ENCODE measurements at places on chromosomes 5 and 9. TPM values are rescaled to one million over a fixed set of nuclear protein-coding genes. Genes with fewer than 3 reads are reported as not detected.

Gene PCDHGA5
- 2.7 TPM for total RNA-seq

Gene SPACA9
- 3.9 TPM for total RNA-seq

GRCh38 chr5:162384225-162384624, 316.7 kb downstream of the GABRG2 start:
- DNase-seq: no peak

Gene LECT2
- not detected for total RNA-seq

Gene ALDH7A1
- 25.1 TPM for total RNA-seq

- no peak for DNase-seq
These were observed 58.3 kb downstream of the FBXL7 start for GRCh38 chr5:15558240-15558639.

GRCh38 chr9:127796852-127797370, 5.8 kb upstream of the FPGS start:
- DNase-seq: no peak

DNA sequence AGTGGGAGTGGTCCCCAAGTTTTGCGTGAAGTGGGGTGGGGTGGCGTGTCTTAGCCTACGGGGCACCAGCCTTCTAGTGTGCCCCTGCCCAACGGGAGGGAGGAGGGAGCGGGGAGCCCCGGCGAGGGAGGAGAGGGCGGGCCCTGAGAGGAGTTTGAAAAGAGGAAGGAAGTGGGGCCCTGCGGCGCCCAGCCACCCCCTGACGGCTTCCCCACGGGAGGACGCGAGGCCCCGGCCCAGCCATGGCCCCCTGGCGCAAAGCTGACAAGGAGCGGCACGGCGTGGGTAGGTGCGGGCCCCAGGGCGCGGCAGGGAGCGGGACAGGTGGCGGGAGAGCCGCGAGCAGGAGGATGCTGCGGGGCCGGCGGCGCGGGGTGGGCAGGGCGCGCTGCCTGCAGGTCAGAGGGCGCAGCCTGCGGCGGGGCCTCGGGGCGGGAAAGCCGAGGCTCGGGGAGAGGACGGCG, at the start of gene DOCK2:
Gene DOCK2 (plus strand): TSS at position 191 of the 464 bp plus-strand sequence. CDS start 52 bp downstream, at position 243.
- no peak for DNase-seq

- no peak for DNase-seq
These were observed 113.0 kb downstream of the RPS23 start for GRCh38 chr5:82164977-82165713.

GRCh38 chr5:125961150-125961549, 462.1 kb upstream of the GRAMD2B start:
- DNase-seq: no peak

GRCh38 chr5:83475391-83475863, 3.9 kb downstream of the VCAN start:
- DNase-seq: no peak

Gene THBS4
- total RNA-seq: 61.5 TPM

GRCh38 chr5:179876610-179876952, 18.0 kb upstream of the MRNIP start:
- DNase-seq: no peak

- DNase-seq: no peak
These were observed 16.9 kb downstream of the RABL6 start for GRCh38 chr9:136824496-136825225.

DNA sequence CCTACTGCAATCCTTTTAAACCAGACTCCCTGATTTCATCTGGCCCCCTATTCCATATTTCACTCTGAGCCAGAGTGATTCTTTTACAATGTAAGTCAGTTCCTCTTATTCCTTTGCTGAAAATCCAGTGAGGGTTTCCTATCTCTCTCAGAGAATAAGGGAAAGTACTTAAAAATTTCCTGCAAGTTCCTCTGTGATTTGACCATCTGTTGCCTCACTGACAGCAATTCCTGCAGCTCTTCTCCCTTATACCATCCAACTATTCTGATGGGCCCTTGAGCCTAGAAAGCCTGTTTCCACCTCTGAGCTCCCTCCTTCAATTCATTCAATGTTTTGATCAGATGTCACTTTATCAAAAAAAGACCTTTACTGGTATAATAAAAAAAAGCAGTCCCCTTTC, 317.1 kb upstream of the CCNH start:
- no peak for DNase-seq
